ENCODE measurements at places on chromosomes 4 and X.

- no peak for DNase-seq
Observed at GRCh38 chr4:142743121-142743825, 102.8 kb downstream of the INPP4B start.

- no peak for DNase-seq
Observed at GRCh38 chr4:103719105-103719829, 518 bp downstream of the TACR3 start.

DNA sequence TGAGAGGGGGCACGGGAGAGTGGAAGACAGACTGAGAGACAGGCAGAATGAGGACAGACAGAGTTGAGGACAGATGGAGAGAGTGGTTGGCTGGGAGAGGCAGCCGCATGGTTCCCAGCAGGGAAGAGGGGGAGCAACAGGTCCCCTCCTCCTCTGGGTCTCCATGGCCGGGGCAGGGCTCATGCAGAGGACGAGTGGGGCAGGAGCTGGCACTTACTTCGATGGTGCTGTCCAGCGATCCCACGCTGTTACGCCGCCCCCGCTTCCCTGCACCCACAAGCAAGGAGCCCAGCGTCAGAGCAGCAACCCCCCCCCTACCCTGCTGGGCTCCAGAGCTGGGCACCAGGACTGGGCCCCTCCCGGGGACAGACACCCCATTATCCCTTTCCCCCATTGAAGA, 10.6 kb upstream of the KDM5C start:
- no peak for DNase-seq

GRCh38 chrX:115609621-115610020, 48.6 kb downstream of the PLS3 start:
- DNase-seq: no peak

DNA sequence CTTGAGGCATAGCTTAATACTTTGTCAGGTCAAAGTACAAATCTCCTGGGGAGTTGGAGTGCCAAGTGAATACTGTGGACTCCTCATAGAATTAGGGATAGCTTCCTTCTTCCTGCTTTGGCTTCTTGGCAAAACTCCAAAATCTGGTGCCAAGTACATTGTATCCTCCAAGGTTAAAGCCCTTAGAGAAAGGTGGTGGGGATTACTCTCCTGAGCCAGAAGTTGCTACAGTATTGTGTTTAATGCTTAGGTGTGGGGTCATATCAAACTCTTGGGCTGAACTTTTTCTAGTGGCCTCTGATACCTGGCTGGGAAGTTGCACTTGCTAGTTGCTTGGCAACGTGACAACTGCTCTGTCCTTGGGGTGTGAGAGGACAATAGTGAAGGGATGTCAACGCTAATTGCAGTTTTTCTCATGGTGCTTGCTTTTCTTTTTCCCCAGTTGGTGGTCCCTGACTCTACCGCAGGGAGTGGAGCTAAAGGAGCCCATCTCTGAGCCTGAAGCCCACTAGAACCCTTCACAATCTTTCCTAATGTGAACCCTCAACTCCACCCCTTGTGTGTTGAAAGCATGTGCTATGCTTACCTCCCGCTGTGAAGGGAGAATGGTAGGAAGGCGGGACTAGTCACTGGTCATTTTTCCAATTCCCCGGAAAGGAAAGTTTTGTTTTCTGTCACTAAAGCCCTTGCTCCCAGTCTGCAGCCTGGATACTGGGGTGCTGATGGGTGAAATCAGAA, 35.5 kb downstream of the DLG3 start:
- DNase-seq: no peak

DNA sequence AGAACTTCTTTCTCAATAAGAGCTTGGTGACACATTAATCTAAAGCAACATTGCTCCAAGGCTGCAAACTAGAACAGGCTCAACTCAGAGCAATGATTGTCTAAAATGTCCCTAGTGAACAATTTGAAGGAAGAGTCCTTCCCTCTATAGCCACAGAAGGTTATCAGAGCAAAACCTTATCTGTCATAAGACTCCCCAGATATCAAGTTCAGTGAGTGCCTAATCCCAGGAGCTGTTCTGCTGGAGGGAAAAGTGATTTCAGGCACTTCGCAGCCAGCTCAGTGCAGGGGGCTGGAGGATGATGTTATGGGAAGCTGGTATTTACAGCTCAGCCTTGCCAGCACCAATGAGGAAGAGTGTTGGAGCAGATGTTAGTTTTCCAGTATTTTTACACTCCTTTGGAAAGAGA, 497.5 kb downstream of the INPP4B start:
- no peak for DNase-seq

- no peak for DNase-seq
Observed at GRCh38 chr4:183468210-183469095, 24.0 kb downstream of the CDKN2AIP start.

- DNase-seq: no peak
Observed at GRCh38 chr4:185467101-185467500, 4.4 kb downstream of the CCDC110 start.

- DNase-seq: no peak
Observed at GRCh38 chr4:139508581-139509237, 47.3 kb downstream of the SETD7 start.

DNA sequence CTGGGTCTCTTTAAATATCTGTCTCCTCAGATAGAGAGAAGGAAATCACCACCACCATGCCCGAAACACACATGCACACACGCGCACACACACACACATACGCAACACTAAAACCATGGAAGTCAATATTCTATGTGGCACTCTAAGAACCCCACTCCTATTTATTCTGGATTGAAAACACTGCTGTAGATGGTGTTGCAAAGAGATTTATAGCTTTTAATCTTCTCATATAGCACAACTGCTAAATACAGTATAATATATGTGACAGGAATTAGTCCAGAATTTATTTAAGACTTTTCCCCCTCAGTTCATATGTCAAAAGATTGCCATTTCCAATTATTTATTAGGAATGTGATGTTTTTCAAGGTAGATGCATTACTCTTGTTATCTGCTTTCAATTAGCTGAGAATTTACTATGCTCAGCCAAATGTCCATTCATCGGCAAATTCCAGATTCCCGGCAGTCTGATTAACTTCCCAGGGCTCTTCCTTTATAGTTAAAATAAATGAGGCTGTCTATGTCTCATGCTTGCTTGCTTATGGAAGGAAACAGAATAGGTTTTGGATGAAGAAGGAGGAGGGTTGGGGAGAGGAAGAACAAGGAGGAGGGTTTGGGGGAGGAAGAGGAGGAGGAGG, 115.4 kb upstream of the NDP start:
- no peak for DNase-seq

GRCh38 chrX:352582-353314, 34.0 kb downstream of the PPP2R3B start:
- no peak for DNase-seq

GRCh38 chrX:115467961-115468360, 93.0 kb upstream of the PLS3 start:
- DNase-seq: no peak

- DNase-seq: no peak
Observed at GRCh38 chrX:77450415-77450814, 3.2 kb downstream of the FGF16 start.

GRCh38 chrX:144732588-144732987, 514.7 kb upstream of the SPANXN1 start:
- DNase-seq: no peak

DNA sequence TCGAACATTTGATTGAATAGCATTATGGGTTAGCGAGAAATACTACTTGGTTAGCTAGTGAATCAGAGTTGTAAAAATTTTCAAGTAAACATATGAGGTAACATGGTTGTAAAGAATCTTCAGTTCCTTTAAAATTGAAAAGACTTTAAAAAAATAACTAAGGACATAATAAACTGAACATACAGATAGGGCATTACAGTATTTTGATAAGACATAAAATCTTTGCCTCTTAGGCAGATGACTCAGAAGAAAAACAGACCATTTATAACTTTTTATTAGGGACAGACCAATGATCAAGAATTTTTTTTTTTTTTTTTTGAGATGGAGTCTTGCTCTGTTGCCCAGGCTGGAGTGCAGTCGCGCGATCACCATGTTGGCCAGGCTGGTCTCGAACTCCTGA, 43.1 kb downstream of the PNMA5 start:
- DNase-seq: no peak

DNA sequence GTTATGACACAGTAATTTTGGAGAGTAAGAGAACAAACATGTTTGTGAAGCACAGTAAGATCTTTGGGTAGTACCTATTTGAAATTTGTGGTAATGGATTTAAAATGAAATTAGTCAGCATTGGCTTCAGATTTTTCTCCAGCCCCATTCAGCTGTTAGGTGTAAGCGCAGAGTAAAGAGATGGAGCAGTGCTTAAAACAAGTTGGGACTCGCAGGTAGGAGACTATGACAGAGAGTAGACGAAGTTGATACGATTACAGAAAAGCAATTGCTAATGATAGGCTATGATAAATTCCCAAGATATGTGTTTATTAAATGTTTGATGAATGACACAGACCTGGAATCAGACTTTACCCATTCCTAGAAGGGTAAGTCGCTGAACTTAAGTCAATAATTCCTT, 72.6 kb downstream of the CHIC2 start:
- DNase-seq: no peak

DNA sequence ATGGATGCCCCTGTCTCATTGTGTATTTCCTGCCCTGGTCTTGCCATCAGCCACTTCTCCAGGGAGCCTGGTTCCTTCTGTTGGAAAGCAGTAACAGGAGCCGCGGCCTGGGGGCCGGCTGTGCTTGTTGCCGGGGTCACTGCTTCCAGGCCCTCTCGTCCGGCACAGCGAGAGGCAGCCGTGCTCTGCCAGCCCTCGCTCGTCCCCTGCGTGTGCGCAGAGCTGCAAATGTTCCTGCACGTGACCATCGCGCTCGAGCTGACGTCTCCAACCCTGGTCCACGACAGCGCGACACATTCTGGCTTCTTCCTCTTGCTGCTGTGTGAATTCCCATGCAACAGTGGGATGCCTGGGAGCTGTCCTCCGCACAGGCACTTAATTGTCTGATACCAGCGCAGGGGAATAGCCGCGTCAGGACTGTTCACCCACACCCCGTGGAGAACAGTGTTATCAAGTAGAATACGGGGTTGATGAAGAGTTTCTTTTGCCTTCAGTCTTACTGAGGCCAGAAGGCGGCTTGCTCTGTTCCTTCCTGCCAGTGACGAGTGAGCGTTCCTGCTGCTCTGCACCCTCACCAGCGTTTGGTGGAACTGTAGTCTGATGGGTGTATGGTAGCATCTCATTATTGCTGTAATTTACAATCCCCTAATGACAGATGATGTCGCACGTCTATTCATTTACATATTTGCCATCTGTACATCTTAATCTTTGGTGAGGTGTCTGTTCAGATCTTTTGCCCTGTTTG, 12.3 kb downstream of the PDE6B start:
- no peak for DNase-seq

DNA sequence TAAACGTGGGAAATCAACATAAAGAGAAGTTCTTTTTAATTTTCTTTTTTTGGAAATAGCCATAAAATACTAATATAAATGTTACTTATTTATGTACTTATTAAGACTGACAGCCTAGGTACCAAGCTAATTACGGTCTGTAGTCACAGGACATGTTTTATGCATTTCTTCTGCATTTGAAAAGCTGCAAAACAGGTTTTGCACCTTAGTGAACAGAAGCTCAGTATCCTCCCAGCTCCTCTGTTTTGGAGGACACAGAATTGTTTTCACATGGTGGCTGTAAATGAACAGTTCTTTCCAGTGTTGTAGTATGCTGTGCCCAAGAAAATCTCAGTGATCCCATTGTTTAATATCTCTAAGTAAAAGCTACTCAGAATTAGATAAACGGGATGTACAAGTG, 1788.0 kb upstream of the TENM3 start:
- DNase-seq: no peak

DNA sequence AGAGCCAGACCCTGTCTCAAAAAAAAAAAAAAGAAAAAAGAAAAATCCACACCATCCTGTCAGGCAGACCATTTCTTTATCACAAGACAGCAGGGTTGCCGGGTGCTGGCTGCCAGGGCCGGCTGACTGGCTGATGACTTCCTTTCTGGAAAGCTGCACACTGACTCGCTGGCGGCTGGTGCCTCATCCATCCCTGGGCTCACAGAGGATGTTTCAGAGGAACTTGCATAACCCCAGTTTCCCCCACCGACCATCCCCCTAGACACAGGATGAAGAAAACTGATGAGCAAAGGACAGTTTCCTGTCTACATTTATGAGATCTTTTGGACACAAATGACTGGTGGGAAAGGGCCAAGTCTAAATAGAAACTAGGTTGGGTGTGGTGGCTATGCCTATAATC, 14.1 kb downstream of the HPSE start:
- no peak for DNase-seq

DNA sequence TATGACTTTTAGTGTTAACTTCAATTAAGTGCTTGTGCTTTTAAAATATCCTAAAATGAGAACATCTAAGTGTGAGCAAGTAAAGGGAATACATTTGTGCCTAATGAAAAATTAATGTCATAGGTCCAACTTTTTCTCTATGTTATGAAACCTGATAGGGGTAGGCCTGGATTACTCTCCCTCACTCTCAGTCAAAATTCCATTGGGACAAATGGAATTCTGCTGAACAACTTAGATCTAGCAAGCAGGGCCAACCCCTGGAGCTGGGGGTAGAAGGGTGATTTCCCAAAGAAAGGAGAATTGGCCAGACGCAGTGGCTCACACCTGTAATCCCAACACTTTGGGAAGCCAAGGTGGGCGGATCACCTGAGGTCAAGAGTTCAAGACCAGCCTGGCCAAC, 67.4 kb downstream of the EDNRA start:
- DNase-seq: no peak

- DNase-seq: no peak
Observed at GRCh38 chr4:48141048-48141447, 7.0 kb upstream of the TXK start.

DNA sequence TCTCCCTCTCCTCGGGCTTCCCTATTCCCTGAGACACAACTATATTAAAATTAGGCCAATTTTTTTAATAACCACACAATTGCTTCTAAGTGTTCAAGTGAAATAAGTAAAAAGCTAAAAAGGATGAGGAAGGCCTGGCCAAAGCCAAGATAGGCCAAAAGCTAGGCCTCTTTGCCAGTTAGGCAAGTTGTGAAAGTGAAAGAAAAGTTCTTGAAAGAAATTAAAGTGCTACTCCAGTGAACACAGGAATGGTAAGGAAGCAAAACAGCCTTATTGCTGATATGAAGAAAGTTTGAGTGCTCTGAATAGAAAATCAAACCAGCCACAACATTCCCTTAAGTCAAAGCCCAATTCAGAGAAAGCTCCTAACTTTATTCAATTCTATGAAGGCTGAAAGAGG, 114.2 kb upstream of the FAT4 start:
- no peak for DNase-seq

- no peak for DNase-seq
Observed at GRCh38 chrX:21674430-21675186, 16.5 kb upstream of the KLHL34 start.

DNA sequence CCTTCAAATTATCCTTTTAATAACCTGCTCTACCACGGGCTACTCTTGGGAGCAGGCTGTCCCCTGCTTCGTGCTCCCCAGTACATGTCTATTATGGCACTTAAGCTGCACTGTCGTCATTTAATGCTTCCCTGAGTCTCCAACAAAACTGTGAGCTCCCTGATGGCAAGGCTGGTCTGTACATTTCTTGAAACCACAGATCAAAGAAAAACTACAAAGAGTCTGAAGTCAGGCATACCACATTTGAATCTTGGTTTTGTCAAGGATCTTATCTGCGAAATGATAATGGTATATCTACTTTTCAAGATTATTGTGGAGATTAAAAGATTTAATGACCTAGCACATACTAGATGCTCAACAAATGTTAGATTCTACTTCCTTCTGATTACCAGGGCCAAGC, 45.7 kb downstream of the MAML3 start:
- DNase-seq: no peak

- DNase-seq: no peak
Observed at GRCh38 chr4:32290102-32290501, 1569.9 kb downstream of the PCDH7 start.
